ENCODE measurements at places on chromosomes 6 and 20.

DNA sequence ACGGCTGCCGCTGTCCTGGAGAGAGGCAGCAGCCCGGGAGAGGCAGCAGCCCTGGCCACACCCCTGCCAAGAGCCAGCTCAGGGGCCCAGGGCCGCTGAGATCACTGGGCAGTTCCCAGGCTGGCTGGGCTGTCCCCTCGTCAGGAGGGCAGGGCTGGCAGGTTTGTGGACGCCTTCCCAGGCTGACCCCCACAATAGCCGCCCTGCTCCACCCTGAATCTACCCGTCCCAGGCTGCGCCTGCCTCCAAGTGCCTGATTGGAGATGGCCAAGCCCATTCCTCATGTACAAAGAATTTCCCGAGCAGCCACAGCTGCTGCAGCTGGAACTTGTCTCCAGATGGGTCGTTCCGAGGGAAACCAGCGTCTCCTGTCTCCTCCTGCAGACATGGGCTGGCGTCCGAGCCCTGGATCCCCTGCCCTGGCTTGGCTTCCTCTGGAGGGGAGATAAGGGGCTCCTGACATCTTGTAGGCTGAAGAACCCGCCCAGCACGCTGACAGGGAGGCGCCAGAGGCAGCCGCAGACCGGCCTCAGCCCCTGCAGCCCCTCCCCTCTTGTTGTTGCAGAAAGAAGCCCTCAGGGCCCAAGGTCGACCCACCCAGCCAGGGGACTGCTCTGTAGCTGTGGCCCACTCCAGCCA lies 9.4 kb upstream of the GATA5 start:
- no peak for DNase-seq

GRCh38 chr20:5065879-5066383 lies 53.8 kb downstream of the PCNA start:
- no peak for DNase-seq

- DNase-seq = no peak
Observed at GRCh38 chr6:34315780-34316179, 67.0 kb upstream of the SMIM29 start.

DNA sequence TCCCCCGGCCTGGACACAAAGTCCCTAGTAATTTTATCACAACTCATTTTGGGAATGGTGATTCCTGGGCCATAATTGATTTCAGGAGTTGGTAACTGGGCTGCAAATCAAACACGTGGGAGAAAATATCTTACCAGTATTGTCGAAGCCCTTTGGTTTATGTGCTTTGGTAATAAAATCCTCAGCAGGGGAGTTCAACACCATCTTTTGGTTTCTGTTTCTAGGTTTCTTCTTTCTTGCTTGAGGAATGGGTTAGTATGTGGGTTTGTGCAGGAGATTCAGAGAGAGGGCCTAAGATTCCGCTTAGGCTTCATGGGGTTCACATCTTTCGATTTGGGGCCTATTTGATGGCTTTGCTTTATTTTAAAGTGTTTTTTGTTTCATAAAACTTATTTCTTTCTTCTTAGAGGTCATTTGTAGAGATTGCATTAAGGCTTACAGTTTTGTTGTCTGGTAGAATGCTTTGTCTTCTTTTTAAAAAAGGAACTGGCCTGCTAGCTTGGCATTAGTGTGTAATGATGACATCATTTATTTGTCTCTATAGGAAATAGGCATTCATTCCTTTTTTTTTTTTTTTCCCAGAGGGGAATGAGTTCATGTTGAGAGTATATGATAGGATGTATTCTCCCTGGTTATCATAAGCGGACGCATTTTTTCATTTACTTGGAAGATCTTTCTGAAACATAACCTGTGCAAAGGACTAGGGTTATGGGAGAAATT lies 45.8 kb downstream of the CYP24A1 start:
- no peak for DNase-seq

DNA sequence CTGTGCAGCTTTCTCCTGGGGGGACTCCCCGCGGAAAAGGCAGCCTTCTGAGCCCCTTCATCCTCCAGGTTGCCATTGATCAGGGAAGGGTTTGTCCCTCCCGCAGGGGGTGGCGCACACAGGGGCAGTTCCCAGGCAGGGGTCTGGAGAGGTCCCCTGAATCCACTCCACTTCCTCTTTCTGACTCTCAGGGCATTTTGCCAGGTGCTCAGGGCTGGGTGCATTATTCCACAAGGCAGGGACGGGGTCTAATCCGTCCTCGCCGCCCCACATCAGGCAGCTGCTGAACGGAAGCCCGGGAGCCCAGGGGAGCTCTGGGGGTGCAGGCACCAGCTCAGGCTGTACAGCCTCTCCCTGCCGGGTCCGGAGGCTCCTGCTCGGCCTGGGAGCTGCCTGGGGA lies 180.9 kb downstream of the TTLL2 start:
- no peak for DNase-seq

GRCh38 chr6:36622901-36623546 lies 28.9 kb downstream of the SRSF3 start:
- no peak for DNase-seq

- no peak for DNase-seq
Observed at GRCh38 chr20:8104252-8104651, 27.8 kb upstream of the PLCB1 start.

DNA sequence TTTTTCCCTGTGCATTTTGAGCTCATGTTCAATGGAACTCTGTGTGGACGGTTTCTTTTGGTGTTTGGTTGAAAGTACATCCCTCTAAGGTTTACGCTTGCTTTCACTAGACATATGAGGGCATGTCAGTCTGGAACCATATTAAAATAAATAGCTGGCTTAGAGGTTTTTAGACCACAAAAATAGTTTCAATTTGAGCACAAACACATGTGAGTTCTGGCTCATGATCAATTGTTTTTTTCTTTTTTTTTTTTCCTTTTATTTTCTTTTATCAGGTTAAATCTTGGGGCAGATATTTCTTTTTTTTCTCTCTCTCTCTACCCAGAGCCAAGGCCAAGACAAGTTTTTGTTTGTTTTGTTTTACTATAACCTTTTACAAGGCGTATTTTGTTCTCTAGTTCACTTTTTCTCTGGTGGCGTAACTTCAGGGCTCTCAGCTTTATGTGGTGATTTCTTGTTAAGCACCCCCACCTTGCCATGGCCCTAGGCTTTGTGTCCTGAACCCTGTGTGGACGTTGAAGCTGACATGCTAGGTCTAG lies 92.9 kb downstream of the SHLD1 start:
- DNase-seq = no peak

DNA sequence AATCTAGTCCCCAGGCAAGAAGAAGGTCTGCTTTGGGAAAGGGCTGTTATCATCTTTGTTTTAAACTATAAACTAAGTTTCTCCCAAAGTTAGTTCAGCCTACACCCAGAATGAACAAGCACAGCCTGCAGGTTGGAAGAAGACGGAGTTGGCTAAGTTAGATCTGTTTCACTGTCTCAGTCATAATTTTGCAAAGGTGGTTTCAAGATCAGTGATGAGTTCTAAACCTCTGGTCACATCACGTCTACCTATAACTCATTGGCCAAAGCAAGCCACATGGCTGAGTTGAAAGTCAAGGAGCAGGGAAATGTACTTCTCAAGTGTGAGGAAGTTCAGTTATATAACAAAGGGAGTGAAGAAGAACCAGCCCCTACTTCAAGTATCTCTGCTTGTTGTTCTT lies 50.5 kb upstream of the ECI2 start:
- no peak for DNase-seq

DNA sequence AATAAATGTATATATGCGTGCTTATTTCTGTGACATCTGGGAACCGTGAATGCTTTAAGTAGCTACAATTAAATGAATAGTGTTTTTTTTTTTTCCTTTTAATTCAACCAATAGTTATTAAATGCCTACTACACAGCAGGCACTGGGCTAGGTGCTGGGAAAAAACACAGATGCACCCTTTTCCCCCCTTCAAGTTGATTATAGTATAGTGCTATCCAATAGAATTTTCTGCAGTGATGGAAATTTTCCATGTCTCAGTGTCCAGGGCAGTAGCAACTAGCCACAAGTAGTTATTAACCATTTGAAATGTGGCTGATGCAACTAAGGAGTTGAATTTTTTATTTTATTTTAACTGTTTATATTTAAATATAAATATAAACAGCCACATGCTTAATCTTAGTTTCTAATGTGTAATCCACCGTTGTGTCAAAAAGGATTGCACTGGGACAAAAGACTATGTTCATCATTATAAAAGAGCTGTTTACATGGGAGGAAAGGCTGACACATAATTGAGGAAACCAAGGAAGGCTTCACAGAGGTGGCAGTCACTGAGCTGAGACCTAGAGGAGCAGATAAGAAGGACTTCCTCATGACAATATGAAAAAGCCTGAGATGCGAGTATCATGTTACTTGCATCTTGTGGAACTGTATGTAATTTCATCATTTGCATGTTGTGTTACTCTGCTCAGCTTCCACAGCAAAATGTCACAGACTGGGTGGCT lies 261.2 kb upstream of the PLCB4 start:
- DNase-seq = no peak

DNA sequence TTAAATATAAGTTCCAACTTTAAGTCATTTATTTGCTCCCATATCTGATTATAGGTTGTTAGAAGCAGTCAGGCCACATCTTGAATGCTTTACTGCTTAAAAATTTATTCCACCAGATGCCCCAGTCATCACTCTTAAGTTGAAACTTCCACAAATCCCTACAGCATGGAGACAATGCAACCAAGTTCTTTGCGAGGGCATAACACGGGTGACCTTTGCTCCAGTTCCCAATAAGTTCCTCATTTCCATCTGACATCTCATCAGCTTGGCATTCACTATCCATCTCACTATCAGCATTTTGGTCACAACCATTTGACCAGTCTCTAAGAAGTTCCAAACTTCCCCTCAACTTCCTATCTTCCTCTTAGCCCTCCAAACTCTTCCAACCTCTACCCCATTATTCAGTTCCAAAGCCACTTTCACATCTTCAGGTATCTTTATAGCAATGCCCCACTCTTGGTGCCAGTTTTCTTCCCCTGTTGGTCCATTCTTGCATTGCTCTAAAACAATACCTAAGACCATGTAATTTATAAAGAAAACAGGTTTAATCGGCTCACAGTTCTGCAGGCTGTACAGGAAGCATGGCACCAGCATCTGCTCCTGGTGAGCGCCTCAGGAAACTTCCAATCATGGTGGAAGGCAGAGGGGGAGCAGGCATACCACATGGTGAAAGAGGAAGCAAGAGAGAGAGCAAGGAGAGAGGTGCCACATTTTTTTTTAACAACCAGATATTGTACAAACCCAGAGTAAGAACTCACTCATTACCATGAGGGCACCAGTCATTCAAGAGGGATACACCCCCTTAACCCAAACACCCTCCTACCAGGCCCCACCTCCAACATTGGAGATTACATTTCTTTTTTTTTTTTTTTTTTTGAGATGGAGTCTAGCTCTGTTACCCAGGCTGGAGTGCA lies 15.9 kb upstream of the ITPR3 start:
- no peak for DNase-seq

DNA sequence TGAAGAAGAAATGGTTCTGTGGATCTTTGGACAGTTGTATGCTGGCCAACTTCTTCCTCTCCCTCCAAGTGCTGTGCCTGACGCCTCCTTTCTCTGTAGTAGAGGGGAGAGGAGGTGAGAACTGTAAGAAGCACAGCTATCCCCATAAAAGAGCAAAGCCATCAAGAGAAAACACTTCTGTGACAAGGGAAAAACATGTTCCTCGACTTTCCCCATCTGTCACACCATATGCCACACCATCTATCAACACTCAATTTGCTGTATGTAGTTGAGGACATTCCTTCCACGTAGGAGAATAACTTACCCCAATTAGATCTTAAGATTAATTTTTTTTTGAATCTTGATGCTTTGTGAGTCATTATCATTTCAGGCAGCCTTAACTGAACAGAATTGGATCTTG lies 156.2 kb upstream of the PLCB4 start:
- no peak for DNase-seq

All from stimulated activated CD4-positive, alpha-beta T cell treated with anti-CD3 and anti-CD28 coated beads, Interleukin-15, amount 100 ng/mL, for 1 hour (primary cell).